ENCODE measurements at places on chromosomes 3 and 15. TPM values are rescaled to one million over a fixed set of nuclear protein-coding genes. Genes with fewer than 3 reads are reported as not detected.

The TPRG1 gene
- total RNA-seq = 1.5 TPM

The SLC9C1 gene
- 0.23 TPM for total RNA-seq

GRCh38 chr3:140207541-140207940 lies 272.6 kb downstream of the CLSTN2 start:
- no peaks in the 10 kb centered on the region for H3K36me3 ChIP-seq
- no peak overlapping the region for H3K27ac ChIP-seq
- H3K27me3 ChIP-seq = no peaks in the 10 kb centered on the region
- DNase-seq = no peak

- H3K36me3 ChIP-seq = no peaks in the 10 kb centered on the region
- no peaks in the 10 kb centered on the region for H3K27me3 ChIP-seq
- H3K4me1 ChIP-seq = peaks cover 8% of the 10 kb centered on the region
- no peak overlapping the region for H3K27ac ChIP-seq
- DNase-seq = no peak
- H3K4me3 ChIP-seq = no peak overlapping the region
Measured at GRCh38 chr15:76381366-76381765, 44.8 kb downstream of the ISL2 start.
